ENCODE measurements at places on chromosomes 6 and 20.

- DNase-seq, result no peak
These were observed 23.0 kb downstream of the KCNK5 start for GRCh38 chr6:39206250-39206721.

GRCh38 chr20:61913423-61914225 is 152.1 kb downstream of the TAF4 start:
- DNase-seq, result no peak

DNA sequence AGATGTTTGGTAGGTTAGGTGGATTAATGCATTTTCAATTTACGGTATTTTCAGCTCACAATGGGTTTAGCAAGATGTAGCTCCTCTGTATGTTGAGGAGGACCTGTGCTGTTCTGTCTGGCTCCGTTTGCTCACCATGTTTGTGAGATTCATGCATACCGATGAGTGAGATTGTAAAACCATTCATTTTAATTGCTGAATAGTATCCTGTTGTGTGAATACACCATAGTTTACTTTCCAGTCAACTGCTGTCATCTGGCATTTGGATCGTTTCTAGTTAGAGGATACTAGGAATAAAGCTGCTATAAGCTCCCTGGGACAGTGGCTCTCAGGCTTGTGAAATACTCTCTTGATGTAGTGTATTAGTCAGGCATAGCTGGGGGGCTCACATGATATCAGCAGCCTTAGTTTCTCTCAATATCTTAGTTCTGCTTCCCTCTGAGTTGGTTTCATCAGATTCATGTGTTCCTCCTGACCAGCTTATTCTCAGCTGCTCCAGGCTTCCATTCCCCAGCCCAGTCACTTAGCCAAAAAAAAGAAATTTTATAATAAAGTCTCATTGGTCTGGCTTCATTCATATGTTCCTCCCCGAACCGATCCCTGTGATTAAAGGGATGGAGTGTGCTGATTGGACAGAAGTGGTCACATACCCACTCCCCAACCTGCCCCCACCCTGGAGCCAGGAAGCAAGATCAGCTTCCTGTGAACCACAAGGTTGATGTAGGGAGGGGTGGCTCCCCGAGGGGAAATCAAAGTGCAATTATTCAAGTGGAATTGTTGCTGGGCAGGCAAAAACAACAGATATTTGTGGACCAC is 10.9 kb upstream of the B4GALT5 start:
- DNase-seq, result no peak

GRCh38 chr6:69279805-69280204 is 517.0 kb downstream of the LMBRD1 start:
- no peak for DNase-seq

DNA sequence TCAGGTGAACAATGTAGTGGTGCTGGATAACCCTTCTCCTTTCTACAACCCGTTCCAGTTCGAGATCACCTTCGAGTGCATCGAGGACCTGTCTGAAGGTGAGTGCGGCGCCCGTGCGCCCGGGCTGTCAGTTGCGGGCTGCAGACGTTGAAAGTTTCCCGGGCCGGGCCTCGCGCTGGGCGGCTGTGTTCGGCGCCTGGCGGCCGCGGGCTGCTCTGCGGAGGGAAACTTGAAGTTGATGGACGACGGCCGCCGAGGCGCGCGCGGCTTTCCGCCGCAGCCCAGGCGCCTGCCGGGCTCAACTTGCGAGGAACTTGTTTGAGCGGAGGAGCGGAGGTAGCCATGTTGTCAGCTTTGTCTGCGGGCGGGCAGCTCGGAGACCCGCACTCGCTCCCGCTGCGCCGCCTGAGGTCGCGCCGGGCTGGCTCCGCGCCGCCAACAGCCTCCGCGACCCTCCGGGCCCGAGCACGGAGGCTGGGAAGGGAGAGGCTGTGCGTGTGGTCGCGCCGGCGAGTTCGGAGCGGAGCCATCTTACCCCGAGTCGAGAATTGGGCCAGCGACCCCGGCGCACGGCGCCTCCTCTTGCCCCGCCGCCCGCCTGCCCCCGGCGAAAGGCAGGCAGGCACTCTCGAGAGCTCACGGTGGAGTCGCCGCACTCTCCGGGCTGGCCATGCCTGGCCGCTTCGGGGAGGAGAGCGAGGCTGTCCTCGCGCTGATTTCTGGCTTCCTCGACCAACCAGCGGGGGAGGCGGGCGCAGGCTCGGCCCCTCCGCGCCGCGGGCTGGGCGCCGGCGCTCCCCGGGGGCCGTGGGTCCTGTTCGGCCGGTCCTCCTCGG is 691 bp downstream of the ASF1A start:
- DNase-seq, result peak; percentile 82

DNA sequence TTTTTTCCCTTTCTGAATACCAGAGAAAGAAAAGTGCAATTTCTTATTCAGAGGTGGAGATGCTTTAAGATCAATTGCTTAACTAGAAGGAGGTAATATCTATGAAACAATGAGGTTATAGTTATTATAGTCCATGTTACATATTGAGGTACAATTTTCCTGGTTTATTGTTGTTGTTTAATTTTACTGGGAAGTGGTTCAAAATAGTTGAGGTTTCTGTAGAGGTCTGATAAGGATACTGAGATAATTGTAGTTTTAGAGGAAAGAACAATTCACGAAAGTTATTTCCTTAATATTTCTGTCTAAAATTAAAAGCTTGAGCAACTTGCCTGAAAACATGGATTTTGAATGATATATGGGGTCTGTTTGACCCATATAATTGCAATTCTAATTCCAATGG is 51.4 kb downstream of the DOK5 start:
- DNase-seq, result no peak

- no peak for DNase-seq
These were observed 83.4 kb downstream of the TXNDC5 start for GRCh38 chr6:7827142-7827541.

DNA sequence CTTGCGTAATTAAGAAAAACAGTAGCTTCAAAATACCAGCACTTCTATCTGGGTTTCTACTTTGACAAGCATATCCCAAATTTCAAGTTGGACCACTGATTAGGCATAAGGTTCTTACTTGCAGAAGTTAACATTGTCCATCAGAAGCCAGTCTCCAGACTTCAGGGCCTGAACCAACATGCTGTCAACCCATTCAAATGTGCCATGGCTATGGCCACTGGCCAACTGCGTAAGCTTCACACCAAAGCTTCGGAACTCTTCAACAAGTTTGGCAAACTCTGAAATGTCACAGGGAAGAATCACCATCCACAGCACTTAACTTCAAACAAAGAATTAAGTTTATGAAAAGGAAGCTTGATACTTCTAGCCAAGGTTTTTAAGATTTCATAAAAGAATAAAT is 78.0 kb upstream of the LYRM2 start:
- DNase-seq, result no peak

DNA sequence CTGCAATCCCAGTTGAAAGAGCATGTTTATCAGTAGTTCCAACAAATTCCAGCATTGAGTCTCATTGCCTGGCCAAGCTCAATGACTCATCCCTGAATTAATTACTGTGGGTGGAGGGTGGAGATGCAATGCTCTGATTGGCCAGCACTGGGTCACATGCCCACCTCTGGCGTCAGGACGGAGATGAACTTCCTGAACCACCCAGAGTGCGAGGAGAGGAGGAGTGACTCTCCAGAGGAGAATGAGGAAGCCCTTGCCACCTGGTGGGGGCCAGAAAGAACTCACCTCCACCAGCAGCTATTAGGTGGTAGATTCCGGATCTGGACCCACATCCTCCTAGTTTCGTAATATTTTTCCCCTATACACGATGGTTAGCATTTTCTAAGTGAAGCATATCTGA is 283.9 kb downstream of the TBC1D7 start:
- no peak for DNase-seq

- no peak for DNase-seq
These were observed 30.9 kb downstream of the TBC1D7 start for GRCh38 chr6:13297391-13297790.

DNA sequence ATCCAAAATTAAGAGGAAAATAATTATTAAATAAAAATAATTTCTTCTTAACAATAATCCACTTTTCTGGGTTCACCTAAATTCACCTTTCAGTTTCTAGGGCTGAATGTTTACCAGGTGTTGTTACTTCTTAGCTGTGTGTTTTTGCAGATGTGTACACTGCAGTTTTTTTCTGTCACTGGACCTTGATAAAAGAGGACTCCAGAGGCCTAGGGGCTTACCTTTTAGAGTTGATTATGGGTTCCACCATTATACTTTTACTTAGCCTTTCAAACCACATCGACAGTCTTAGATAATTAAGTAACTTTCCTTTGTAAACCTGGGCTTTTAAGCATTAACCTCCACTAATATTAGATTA is 766.5 kb downstream of the BCKDHB start:
- DNase-seq, result no peak

- no peak for DNase-seq
These were observed 161.5 kb upstream of the STXBP5 start for GRCh38 chr6:147042679-147043078.

DNA sequence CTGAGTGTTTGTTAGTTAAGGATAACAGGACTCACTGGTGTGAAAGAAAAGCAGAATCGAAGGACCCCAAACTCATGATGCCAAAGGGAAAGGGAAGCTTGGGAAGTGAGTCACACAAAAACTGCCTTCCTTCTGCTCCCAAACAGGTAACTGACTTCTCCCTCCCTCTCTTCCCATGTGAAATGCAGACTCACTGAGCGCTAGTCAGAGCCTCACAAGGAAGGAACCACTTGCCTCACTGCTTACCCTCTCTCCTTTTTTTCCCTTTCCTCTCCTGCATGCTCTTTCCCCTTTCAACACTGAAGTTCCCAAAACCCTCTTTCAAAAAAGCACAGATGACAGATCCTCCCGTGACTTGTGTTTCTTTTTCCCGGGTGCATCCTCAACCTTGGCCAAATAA is 56.4 kb downstream of the LYRM4 start:
- DNase-seq, result no peak

DNA sequence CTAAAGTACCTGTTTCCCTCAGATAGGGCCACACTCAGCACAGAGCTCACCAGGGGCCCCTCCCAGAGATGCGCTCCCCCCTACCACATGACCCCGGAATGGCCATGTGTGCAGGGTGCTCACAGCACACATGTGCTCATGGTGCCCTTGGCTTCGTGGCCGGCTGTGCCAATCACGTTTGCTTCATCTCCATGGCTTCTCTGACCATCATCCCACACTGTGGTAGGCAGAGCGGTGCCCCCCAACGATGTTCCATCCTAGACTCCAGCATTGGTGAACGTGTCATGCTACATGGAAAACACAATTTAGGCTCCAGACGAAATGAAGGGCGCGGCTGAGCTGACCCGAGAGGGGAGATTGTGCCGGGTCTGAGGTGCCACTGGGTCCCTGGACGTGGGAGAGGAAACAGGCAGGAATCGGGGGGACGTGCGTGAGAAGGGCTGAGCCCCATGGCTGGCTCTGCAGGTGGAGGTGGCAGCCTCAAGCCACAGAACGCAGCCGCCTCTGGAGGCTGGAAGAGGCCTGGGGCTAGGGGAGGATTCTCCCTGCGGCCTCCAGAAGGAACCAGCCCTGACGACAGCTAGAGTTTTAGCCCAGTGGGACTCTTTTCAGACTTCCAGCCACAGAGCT is 126.5 kb downstream of the DLL1 start:
- no peak for DNase-seq

DNA sequence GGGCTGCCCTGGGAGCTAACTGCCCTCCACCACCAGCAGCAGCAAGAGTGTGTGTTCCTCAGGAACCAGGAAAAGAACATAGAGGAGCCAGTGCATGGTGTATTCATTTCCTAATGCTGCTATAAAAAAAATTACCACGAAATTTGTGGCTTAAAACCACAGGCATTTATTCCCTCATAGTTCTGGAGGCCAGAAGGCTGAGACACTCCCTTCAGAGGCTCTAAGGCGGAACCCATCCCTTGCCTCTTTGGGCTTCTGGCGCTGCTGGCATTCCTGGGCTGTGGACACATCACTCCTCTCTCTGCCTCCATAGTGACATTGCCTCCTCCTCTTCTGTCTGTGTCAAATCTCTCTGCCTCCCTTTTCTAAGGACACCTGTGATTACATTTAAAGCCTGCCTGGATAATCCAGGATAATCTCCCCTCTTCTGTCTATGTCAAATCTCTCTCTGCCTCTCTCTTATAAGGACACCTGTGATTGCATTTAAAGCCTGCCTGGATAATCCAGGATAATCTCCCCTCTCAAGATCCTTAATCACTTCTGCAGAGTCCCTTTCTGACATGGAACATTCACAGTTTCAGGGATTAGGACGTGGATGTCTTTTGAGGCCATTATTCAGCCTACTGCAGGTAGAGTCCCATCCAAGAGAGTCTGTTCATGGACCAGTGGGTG is 54.7 kb downstream of the NDUFAF5 start:
- no peak for DNase-seq

- no peak for DNase-seq
These were observed 148.0 kb upstream of the LRFN2 start for GRCh38 chr6:40735121-40735520.

DNA sequence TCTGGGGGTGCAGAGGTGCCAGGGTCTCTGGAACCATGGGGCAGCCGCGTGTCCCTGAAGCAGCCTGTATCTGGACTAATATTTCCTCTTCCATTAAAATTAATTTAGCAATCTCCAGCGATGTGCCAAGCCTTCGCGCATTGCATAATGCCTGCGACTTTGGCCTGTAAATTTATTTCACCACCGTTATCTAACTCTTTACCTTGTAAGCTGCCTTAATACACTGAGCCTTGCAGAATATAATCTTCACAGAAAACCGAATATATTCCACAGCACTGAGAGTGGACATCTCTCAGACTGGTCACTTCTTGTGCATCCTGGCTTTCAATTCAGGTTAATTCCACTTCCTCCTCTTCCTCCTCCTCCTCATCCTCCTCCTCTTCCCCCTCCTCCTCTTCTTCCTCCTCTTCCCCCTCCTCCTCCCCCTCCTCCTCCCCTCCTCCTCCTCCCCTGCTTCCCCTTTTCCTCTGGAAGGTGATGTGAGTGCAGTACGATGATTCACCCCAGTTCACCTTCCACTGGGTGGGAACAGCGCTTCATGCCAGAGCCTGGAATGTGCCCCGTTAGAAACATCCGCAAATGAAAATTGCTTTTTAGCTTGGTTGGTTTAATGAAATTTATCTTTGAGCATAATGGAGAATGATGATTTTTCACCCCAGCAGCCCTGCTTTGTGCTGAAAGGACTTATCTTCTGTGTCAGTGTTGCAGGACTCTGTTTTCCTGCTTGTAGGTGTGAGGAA is 101.4 kb downstream of the CDH4 start:
- DNase-seq, result no peak

- no peak for DNase-seq
These were observed 146.1 kb downstream of the EDN1 start for GRCh38 chr6:12436224-12436623.

- DNase-seq, result no peak
These were observed 75.9 kb downstream of the ATG5 start for GRCh38 chr6:106249658-106250057.

All from stimulated activated naive CD8-positive, alpha-beta T cell treated with anti-CD3 and anti-CD28 coated beads, Interleukin-15, amount 100 ng/mL, for 72 hours (primary cell).